Occipital lobe (tissue), 3 donors: ENCODE measurements at places on chromosomes 6 and 20. TPM values are rescaled to one million over a fixed set of nuclear protein-coding genes. Genes with fewer than 3 reads are reported as not detected.

DNA sequence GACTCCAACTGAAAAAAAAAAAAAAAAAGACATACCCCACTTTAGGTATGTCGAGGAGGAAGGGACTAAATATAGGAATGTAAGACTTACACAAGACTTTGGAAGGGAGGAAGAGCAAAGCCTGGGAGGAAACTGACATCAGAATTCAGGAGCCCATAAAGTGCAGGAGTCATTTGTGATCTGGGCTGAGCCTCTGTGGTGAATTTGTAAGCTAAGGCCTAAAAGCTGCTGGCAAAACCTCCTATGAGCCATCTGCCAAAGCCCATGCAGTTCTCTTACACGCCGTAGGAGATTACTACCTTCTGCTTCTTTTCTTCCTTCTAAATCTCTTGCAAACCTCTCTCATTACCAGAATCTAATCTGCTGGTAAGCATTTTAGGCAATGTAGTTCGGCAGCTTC lies 52.0 kb upstream of the THEMIS start:
- DNase-seq, result no peak

- DNase-seq, result no peak
Observed at GRCh38 chr20:50295345-50295744, 104.7 kb downstream of the CEBPB start.

- DNase-seq, result no peak
Observed at GRCh38 chr6:158808941-158809678, 10.1 kb downstream of the EZR start.

DNA sequence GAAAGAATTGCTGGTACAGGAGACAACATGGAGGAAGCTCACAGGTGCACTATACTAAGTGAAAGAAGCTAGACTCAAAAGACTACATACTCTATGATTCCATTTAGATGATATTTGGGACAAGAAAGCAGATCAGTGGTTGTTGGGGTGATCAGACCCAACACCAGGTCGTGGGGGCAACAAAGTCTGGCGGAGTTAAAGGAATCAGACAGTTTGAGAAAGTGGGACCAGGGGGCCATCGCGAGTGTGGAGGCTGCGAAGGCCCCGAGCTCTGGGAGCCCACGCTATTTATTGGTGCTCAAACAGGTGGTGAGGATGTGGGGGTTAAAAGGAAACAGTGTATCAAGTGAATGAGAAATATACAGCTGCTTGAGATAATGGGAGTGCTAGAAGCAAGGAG lies 282.8 kb upstream of the SGK1 start:
- no peak for DNase-seq

GRCh38 chr6:35015476-35015875 lies 125.7 kb downstream of the TCP11 start:
- DNase-seq, result no peak

DNA sequence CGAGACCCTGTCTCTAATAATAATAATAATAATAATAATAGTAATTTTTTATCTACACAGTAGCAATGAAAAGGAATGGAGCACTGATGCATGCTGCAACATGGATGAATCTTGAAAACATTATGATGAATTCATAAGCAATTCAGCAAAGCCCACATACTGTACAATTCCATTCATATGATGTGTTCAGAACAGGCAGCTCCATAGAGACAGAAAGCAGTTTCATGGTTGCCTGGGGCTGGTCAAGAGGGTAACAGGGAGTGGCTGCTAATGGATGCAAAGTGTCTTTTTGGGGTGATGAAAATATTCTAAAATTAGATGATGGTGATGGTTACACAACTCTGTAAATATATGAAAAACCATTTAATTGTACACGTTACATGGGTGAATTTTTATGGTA lies 43.6 kb downstream of the SLC24A3 start:
- DNase-seq, result no peak

DNA sequence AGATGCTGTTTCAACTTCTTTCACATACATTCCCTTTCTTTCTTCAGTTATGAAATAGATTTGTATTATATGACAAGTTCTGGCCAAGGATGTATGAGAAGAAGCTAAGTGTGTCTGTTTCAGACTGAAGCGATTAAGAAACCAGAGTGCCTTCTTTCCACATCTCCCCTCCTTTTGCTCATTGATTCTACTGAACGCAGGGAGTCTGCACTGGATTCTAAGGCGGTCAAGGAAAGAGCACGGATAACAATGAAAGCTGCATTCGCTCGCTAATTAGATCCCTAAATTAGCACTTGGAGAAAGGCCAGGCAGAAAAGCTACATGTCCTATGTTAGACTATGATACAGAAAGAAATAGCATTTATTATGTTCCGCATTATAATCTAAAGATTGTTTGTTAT lies 267.7 kb downstream of the HAO1 start:
- DNase-seq, result no peak

Gene HLA-DMB
- 2.0 TPM for total RNA-seq

Gene RAB23
- total RNA-seq, result 51.3 TPM

Gene SPAG4
- 1.4 TPM for total RNA-seq

Gene OR14J1
- total RNA-seq, result under 0.01 TPM

Gene COQ3
- total RNA-seq, result 12.2 TPM

Gene KCNK5
- 0.16 TPM for total RNA-seq
